ENCODE measurements at places on chromosomes 11 and 22. TPM values are rescaled to one million over a fixed set of nuclear protein-coding genes. Genes with fewer than 3 reads are reported as not detected.

Gene APOBEC3B
- not detected for total RNA-seq

- DNase-seq: no peak
Measured at GRCh38 chr11:92698742-92699141, 270.7 kb upstream of the MTNR1B start.

DNA sequence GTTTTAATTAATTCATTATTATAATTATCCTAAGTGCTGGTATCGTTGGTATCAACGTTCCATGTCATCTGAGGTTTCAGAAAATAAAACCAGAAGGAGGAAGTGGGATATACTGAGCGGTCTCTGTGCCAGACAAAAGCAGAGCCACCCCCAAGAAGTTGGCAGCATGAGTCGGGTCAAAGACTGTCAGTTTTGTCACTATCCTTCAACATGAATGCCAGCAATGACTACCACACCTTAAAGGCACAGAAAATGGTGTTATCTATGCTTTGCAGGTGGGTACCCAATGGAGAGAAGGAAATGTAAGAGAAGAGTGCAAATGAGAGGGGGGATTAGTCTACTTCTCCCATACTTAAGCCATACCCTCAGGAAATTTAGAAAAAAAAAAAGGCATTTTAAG is 408.5 kb downstream of the OPCML start:
- DNase-seq: no peak

- no peak for DNase-seq
Measured at GRCh38 chr11:7439746-7440320, 45.5 kb upstream of the OLFML1 start.

DNA sequence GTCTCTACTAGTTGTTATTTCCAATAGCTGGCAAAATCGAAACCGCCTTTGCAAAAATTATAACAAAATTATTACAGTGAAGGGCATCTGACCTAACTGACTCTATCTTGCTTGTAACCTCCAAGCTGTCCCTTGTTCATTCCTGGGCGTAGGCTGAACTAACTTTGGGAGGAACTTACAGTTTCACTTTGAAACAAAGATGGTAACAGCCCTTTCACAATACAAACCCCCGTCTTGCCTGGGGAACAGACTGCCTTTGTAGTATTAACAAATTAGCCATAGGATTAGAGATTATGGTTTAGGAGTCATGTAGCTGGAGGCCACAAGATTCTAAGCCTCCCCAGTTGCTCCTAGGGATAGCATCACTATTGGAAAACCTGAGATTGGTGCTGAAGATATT is 131.6 kb upstream of the HSD17B12 start:
- no peak for DNase-seq

DNA sequence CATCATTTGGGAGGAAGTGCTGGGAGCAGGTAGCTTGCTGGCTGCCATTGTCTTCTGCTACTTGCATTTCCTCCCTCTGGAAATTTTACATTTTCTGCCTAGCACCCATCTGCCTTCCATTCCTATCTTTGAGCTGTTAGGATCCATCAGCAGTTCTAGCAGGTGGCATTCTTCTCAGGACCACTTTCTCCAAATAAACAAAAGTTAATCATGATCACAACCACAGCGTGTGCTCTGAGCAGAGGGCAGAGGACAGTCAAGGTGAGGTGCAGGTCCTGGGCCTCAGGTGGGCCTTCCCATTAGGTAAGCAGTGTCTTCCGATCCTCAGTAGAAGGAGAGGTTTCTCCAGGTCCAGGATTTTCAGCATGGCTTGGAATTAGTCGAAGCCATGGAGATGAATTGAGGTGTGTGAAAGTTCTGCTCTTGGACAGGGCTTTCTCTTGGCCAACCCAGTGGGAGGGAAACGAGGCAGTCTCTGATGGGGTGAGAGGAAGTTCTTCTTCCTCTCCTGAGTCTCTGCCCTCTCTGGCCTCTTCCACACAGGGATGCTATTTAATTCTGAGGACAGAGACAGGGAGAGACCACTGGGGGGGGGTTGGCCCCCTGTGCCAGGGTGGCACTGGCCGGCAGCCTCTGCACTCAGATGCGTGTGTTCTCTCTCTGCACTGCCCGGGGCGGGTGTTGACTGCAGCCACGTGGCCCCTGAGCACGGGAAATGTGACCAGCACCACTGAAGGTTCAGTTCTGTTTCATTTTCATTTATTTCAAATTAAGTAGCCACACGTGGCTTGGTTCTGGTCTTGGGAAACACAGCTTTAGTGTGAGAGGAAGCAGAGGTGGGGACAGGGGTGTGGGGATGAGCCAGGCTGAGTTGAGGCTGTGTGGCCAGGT is 170.8 kb downstream of the TBC1D22A start:
- DNase-seq: no peak

GRCh38 chr22:36913427-36914389 is at the start of gene CSF2RB:
Gene CSF2RB (plus strand): TSS chr22:36913628. CDS start chr22:36922208, 8,580 bp downstream.
- no peak for DNase-seq

Gene UPB1
- total RNA-seq: 0.07 TPM

Gene HEPHL1
- total RNA-seq: not detected

- no peak for DNase-seq
Measured at GRCh38 chr11:122248939-122249338, 132.9 kb upstream of the BLID start.

GRCh38 chr11:121018746-121019145 is 5.2 kb upstream of the TBCEL start:
- no peak for DNase-seq

DNA sequence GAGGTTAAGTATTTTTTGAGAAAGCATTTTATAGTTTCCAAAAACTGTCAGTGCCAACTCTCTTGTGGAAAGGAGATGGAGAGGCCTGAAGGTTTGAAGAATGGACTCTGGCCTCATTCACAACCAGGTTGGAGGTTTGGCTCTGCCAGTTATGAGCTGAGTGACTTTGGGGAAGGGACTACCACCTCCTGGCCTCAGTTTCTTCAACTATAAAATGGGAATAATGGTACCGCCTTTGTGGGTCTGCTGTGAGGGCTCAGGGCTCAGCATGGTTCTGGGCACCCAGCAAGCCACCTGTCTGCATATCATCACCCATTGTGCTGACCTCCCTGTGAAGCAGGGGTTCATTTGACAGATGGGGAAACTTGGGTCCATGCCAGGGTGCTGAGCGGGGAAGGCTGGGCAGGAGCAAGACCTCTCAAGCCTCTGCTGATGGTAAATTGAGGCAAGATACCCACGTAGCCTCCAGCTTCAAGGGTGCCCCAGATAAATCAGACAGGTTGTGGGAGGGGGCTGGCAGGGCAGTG is 3.5 kb upstream of the LIF start:
- no peak for DNase-seq

Gene WBP2NL
- 0.37 TPM for total RNA-seq

DNA sequence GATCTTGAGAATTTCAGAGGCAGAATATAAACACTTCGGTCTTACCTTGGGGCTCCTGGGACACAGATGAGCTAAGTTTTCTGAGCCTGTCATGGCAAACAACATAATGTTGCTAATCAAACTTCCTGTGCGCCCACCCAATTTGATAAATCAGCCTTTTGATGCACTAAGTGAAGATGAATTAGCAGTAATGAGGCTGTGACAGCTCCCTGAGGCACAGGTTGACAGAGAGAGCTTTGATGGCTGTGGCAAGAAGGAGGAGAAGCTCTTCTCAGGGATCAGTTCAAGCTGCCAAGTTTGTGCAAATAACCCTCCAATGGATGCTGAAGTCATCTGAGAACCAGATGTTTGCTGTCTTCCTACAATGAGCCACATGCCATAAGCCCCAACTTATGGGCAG is 34.4 kb downstream of the DRD2 start:
- no peak for DNase-seq

DNA sequence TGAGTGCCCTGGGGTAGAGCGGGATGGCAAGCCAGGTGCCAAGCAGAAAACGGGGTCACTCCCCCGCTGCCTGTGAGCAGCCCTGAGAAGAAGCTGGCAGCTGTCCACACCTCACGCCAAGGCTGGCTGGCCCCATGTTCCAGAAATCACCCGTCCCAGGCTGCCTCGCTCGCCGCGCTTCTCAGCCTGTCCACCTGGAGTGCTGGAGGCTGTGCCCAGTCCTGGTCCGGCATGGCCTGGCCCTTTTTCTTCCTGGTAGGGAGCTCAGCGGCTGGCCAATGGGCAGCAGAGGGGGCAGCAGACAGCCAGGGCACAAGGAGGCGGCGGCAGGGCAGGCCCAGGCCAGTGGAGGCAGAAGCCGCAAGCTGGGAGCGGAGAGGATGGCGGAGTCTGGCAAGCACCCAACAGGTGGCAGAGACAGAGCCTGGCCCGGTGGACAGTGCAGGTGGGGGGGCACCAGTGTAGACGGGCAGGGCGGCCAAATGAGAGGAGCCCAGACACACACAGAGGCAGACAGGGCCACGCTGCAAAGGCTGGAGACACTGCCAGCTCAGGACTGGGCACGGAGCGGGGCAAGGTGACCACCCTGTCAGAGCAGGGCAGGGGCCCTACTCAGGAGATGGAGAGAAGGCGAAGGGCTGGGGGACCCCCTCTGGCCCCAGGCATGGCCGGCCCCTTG is 37.2 kb upstream of the TH start:
- peak; percentile 46 for DNase-seq

Gene RASGRP2
- 2.6 TPM for total RNA-seq

- no peak for DNase-seq
Measured at GRCh38 chr11:123479048-123479837, 49.2 kb downstream of the GRAMD1B start.

- DNase-seq: peak; percentile 82
Measured at GRCh38 chr22:46763051-46763705, 728 bp downstream of the TBC1D22A start.

DNA sequence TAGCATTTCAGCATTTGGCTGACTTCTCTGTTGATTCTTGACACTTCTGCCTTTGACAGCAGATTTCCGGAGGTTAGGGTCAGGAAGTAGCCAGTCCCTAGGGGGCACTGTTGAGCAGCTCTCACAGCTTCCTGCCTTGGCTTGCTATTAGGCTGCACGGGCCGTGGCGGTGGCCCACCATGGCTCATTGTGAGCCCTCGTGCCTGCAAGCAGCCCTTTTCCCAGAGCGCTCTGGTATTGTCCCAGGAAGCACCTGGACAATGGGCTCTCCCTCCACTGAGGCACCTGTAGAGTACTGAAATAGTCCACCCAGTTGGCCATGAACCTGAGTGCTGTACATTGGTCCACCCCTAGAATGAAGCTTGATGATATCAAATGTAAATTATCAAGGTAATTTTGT is 100.2 kb upstream of the GAL start:
- peak; percentile 59 for DNase-seq

- no peak for DNase-seq
Measured at GRCh38 chr11:119615882-119616196, 113.2 kb downstream of the NECTIN1 start.

DNA sequence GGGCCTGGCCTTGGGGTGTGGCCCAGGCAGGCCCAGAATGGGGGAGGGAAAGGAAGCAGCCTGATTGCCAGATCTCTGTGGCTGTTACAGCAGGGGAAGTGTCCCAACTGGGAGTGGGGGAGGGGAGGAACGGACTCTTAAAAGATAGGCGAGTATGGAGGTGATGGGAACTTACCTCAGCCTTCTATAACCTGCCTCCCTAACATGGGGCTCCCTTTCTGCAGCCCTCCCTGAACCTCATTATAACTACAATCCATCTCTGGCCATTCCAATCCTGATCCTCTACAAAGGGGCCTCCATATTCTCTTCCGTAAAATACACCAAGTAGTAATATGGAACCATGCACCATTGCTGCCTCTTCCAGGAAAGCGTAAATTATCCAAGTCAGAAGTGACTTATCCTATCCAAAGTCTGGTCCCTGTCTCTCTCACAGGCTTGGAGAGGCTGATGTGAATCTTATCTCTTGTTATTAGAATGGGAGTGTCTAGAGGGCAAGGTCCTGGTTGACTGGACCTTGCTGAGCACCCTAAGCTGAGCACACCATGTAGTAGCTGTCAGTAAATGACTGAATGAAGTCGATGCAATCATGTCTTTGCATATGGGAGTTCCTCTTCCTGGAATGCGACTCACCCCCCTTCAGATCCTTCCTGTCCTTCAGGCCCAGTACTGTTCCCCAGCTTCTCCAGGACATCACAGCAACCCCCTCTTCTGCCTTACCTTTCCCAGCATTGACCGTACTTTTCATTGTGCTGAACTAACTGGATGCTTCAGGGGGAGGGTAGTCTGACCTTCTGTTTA is 5.9 kb downstream of the RHOG start:
- peak; percentile 37 for DNase-seq

- no peak for DNase-seq
Measured at GRCh38 chr11:114025329-114025907, 34.1 kb upstream of the ZBTB16 start.

Gene PGA5
- not detected for total RNA-seq

GRCh38 chr11:28924004-28924403 is 815.8 kb downstream of the METTL15 start:
- DNase-seq: no peak

DNA sequence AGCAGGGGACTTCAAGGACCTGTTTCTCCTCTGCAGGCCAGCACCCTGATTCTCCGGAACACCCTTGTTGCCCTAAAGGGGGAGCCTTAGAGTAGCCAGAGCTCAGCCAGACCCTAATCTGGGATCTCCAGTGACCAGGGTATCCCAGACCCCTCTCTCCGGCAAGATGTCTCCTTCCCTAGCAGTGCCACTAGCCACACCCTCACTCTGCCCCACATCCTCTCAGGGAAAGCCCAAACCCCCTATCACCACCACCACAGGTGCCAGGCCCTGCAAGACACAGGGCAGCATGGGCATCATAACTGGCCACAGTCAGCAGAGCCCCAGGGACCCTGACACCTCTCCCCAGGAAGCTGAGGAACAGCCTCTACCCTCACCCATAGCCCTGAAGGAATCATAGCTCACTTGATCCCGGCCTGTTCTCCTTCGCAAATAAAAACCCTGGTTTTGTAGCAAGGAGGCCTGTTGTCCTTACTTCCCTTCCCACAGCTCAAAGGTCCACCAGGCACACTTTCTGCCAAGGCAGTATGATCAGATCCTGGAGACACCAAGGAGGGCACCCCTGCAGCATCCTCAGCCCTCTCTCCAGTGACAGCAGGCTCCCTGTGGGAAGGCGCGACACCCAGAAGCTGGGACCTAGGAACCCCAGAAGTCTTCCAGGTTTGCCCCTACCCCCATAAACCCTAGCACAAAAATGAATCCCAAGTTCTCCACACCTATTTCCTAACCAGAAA is 4.6 kb downstream of the CFL1 start:
- no peak for DNase-seq

DNA sequence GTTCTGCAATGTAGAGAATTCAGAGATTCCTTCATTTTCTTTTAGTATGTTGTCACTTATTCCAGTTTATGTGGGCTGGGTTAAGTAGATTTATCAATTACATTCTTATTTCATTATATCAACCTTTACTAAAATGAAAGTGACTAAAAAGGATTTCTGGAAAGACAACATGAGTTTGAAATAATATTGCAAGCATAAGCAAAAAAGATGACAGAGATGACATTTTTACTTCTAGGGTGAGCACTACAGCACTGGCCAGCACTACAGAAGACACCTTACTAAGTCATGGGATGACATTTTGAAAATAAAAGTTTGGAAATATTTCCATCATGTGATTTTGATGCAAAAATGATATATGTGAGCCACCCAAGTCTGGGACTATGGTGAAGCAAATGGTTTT is 2.1 kb upstream of the USP47 start:
- no peak for DNase-seq

- DNase-seq: no peak
Measured at GRCh38 chr22:23519442-23520157, 60.5 kb downstream of the IGLL1 start.

Data from psoas muscle (tissue), 8 donors.